Ovary (tissue), 10 donors: ENCODE measurements at places on chromosomes 12 and 14. TPM values are rescaled to one million over a fixed set of nuclear protein-coding genes. Genes with fewer than 3 reads are reported as not detected.

The SLC7A8 gene
- polyA plus RNA-seq: 45.9 TPM

The RFX4 gene
- polyA plus RNA-seq: not detected

The PRR4 gene
- 5.0 TPM for polyA plus RNA-seq

GRCh38 chr12:13839365-13840336 lies 141.8 kb downstream of the GRIN2B start:
- DNase-seq: no peak
- no peaks in the 10 kb centered on the region for H3K36me3 ChIP-seq
- no peak overlapping the region for H3K4me3 ChIP-seq
- no peaks in the 10 kb centered on the region for H3K27me3 ChIP-seq
- no peak overlapping the region for H3K27ac ChIP-seq
- H3K4me1 ChIP-seq: no peaks in the 10 kb centered on the region

The CIDEB gene
- polyA plus RNA-seq: 17.1 TPM

- no peak for DNase-seq
- H3K27me3 ChIP-seq: no peaks in the 10 kb centered on the region
- no peak overlapping the region for H3K4me3 ChIP-seq
- no peaks in the 10 kb centered on the region for H3K4me1 ChIP-seq
- H3K27ac ChIP-seq: no peak overlapping the region
Observed at GRCh38 chr12:65495233-65495632, 216.8 kb downstream of the MSRB3 start.

The TMTC2 gene
- 2.0 TPM for polyA plus RNA-seq

DNA sequence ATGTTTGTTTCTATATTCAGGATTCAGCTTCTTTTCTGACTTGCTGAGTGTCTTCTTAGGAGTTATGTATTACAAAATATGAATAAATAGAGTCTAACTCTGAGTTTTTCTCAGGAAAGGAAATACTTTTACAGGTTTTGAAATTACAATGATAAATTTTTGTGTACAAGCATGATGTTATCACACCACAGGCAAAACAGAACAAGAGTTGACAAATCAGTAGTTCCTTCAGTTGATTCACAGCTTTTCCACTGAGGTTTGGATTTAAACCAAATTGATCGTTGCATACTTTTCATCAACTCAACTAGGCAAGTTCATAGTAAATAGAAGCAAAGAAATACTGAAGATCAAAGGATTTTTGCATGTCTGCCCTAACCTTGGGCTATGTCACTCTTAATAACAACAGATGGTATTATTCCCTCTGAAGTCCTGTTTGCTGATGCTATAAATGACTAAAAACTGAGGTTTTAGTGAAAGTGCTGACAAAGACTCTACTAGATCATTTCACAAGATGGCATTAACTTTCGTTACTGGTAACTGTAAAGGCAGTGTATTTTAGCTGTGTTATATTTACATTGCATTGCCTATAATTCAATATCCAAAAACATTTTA lies 520.2 kb downstream of the FLRT2 start:
- H3K27ac ChIP-seq: no peak overlapping the region
- H3K27me3 ChIP-seq: no peaks in the 10 kb centered on the region
- H3K36me3 ChIP-seq: no peaks in the 10 kb centered on the region
- H3K4me3 ChIP-seq: no peak overlapping the region
- no peak for DNase-seq

The AMN gene
- polyA plus RNA-seq: not detected

GRCh38 chr12:92055877-92056276 lies 89.8 kb downstream of the BTG1 start:
- H3K36me3 ChIP-seq: no peaks in the 10 kb centered on the region
- no peaks in the 10 kb centered on the region for H3K4me1 ChIP-seq
- H3K27me3 ChIP-seq: no peaks in the 10 kb centered on the region
- no peak overlapping the region for H3K4me3 ChIP-seq
- H3K27ac ChIP-seq: no peak overlapping the region

The TMEM253 gene
- 0.40 TPM for polyA plus RNA-seq
